Posterior cingulate gyrus (tissue), 11 donors: ENCODE measurements at places on chromosomes 7 and 10.

DNA sequence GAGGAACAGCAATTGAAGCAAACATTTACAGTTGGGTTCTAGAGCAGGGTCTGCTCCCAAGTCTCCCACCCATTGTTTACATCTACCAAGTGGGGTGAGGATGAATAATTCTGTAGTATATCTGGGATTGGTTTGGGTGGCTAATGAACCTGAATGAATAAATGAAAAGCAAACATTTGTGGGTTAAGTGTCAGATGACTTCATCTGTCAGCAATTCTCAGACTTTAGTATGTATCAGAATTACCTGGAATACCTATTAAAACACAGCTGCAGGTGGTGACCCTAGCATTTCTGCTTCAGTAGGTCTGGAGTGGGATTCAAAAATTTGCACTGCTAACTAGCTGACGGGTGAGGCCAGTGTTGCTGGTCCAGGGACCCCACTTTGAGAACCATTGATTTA lies 18.0 kb upstream of the NPVF start:
- no peak for DNase-seq

- no peak for DNase-seq
Observed at GRCh38 chr10:37681617-37681999, 175.8 kb downstream of the ZNF248 start.

- DNase-seq: no peak
Observed at GRCh38 chr7:13872709-13873108, 116.8 kb downstream of the ETV1 start.

DNA sequence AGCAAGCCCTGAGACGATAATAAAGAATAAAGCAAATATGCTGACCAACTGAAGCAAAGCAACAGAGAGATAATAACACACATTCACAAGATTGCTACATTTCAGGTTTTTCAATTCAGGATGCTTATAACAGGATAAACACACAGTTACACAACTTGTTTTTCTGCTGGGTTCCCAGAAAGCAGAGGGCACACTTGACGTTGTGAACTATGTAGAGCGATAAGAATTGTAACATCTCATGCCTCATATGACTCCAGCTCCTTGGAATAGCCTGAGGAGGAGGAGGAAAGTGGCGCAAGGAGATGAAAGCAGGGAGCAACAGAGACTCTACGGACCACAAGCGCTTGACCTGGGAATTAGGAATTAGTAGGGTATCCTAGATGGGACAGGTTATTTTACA lies 201.7 kb downstream of the SKAP2 start:
- DNase-seq: no peak

DNA sequence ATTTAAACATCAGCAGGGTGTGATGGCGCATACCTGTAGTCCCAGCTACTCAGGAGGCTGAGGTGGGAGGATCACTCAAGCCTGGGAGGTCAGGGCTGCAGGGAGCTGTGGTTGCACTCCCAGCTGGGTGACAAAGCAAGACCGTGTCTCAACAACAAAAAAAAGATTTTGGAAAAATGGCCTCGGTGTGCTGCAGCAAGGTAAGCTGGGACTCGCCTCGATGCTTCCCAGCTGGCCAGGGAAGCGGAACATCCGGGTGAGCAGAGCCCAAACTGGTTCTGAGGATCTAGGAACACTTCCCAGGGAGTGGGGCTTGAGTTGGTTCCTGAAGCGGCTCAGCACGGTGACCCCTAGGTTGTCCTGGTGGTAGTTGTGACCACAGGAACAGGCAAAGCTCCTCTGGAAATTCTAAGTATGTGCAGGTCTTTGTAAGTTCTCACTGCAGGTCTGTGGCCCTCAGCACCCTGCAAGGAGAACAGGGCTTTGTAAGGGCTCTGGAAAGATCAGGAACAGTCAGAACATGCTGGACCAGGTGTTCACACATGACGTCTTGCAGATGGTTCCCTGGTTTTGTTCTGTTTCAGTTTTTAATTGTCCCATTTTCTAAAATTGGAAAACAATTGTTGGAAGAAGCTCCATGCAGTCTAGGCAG lies 38.6 kb upstream of the ZMIZ2 start:
- DNase-seq: no peak
